ENCODE measurements at places on chromosomes 5 and 9.
A peak's percentile ranks its signal among the peaks of the same experiment; 100 is the strongest.

- DNase-seq = no peak
These were observed 330.0 kb downstream of the EBF1 start for GRCh38 chr5:158769696-158770095.

- no peak for DNase-seq
These were observed 100.2 kb upstream of the CCL21 start for GRCh38 chr9:34810187-34810524.

- no peak for DNase-seq
These were observed 116.6 kb upstream of the MAP3K1 start for GRCh38 chr5:56698463-56699381.

- DNase-seq = no peak
These were observed 1696.0 kb upstream of the CDH9 start for GRCh38 chr5:28734396-28734795.

DNA sequence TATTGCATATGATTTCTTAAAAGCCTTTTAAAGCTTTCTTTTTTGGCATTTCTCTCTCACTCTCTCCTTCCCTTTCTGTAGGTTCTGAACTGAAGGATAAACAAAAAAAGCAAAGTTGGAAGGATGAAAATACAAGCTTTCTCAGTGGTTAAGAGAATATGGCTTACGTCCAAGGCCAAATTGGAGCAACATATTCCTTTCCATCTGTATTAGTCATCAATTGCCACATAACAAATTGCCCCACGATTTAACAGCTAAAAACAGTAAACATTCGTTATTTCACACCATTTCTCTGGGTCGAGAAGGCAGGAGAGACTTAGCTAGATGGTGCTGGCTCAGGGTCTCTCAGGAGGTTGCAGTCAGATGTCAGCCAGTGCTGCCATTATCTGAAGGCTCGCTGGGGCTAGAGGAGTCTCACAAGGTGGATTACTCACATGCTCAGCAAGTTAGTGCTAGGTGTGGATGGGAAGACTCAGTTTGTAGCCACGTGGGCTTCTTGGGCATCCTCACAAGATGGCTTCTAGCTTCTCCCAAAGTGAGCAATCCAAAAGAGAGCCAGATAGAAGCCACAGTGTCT is 2.0 kb upstream of the ROR2 start:
- no peak for DNase-seq

DNA sequence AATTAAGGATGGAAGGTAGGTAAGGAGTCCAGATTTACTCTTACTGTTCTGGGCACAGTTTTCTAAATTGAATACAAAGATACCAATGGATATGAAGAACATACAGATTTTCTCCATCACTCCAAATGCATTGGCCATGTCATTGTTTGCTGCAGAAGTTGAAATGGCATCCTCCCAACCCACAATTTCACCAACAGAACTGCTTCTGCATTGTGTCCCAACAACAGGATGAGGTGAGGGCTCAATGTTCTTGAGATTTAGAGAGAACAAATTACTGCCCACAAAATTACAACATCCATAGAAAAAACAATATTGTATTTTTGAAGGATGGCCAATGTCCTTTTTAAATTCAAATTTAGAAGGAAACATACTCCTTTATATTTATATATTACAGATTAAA is 88.9 kb downstream of the NUDT12 start:
- no peak for DNase-seq

- no peak for DNase-seq
These were observed 6.7 kb downstream of the SLC4A9 start for GRCh38 chr5:140366589-140367255.

- DNase-seq = no peak
These were observed 327.5 kb downstream of the FBXL17 start for GRCh38 chr5:108054349-108054748.

DNA sequence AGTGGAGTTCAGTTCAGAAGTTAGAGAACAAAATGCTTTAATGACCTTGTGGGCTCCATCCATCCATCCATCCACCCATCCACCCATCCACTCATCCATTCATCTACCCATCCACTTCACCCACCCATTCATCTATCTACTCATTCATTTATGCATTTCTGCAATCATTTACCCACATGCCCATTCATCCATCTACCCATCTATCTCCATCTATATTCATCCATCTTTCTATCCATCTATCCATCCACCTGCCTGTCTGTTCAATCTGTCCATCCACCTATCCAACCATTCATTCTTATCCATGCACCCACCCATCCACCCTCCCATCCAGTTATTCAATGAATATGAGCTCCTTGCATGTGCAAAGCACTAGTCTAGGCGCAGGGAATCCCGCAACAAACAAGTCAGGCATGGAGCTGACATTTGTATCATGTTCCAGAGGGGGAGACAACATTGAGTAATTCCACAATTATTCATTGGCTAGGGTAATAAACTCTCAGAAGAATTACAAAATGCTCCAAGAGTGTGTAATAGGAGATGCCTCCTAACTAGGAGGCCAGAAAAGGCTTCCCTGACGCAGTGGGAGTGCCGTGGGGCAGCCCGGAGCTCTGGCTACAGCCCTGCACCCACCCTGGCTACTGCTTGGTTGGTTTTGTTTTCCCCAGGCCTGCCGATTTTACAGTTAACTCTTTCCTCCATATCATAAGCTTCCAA is 211.2 kb downstream of the NXNL2 start:
- DNase-seq = no peak

GRCh38 chr9:110291921-110292557 is 35.7 kb upstream of the TXN start:
- DNase-seq = no peak

DNA sequence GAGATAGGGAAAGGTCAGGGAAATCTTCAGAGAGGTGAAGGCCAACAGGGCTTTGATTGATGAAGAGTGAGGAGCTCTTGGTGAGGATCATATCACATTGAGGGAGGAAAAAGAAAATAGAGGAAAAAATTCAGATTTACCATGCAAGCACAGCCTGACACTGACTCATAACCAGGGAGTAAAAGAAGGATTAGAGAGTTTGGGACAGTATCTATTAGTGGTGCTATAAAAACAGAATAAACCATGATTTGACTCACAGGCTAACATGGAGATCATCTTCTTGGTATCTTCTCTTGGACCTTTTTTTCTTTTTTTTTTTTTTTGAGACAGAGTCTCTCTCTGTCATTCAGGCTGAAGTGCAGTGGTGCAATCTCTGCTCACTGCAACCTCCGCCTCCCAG is 44.4 kb downstream of the MUSK start:
- no peak for DNase-seq

- DNase-seq = no peak
These were observed 37.9 kb upstream of the DPYSL3 start for GRCh38 chr5:147547730-147548129.

- DNase-seq = no peak
These were observed 176.1 kb downstream of the PAM start for GRCh38 chr5:102931085-102931725.

GRCh38 chr5:81268521-81269196 is 32.7 kb upstream of the ZCCHC9 start:
- DNase-seq = no peak

DNA sequence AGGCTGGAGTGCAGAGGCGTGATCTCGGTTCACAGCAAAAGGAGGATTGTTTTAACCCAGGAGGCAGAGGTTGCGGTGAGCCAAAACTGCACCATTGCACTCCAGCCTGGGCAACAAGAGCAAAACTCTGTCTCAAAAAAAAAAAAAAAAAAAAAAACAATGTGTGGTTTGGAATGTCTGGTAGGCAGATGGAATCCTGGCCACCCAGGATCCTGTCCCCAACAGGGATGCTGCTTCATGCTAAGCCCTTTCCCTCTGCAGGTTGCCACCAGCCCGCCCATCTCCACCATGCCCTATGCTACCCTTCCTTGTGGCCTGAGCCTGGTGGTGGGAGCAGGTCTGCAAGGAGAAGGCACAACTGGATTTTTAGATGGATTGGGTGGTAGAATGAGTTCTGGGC is 129.7 kb upstream of the HAND1 start:
- no peak for DNase-seq

DNA sequence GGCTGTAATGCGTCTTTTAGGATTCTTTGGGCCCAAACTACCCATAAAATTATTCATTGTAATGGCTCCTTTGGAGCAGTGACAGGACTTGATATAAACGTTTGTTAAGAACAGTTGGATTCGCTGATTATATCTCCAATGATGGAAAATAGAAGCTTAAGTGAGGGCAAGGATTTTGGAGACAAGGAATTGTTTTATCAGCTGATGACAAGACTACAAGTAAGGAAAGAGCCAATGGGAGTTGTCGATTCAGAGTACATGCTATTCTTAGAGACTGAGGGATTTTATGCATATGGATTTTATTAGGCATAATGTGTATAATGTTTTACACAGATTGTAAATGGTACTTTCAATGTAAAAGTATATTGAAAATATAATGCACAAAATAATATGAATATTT is 425.5 kb upstream of the RIOK2 start:
- DNase-seq = no peak

DNA sequence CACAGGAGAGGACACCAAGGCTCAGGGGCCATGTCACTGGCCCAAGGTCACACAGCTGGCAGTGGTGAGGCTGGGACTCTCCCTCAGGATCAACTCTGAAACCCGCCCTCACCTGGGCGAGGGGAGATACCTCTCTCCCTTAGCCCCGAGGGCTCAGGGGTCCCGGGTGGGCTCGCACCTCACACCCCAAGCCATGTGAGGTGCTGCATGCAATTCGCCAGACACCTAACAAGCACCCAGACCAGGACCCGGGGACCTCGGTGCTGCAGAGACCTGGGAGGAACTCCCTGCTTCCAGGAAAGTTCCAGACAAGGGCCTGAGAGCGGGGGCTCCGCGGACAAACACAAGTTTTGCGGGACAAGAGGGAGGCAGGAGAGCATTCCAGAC is 19.3 kb downstream of the BRD3 start:
- no peak for DNase-seq

- DNase-seq = no peak
These were observed 65.8 kb upstream of the COL5A1 start for GRCh38 chr9:134575901-134576176.

DNA sequence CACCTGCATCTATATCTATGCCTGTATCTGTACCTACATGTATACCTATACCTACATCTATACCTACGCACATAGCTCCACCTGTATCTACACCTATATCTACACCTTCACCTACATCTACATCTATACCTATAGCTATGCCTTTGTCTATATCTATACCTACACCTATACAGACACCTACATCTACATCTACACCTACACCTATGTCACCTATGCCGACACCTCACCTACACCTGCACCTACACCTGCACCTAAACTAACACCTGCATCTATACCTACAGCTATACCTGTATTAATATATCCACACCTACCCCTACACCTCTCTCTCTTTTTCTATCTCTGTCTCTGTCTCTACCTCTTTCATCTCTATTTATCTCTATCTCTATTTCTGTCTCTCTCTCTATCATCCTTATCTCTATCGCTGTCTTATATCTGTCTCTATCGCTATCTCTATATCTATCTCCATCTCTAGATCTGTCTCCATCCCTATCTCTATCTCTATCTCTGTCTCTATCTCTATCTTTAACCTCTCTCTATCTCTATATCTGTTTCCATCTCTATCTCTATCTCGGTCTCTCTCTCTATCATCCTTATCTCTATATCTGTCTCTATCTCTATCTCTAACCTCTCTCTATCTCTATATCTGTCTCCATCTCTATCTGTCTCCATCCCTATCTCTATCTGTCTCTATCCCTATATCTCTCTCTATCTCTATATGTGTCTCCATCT is 37.9 kb downstream of the IRX4 start:
- no peak for DNase-seq

DNA sequence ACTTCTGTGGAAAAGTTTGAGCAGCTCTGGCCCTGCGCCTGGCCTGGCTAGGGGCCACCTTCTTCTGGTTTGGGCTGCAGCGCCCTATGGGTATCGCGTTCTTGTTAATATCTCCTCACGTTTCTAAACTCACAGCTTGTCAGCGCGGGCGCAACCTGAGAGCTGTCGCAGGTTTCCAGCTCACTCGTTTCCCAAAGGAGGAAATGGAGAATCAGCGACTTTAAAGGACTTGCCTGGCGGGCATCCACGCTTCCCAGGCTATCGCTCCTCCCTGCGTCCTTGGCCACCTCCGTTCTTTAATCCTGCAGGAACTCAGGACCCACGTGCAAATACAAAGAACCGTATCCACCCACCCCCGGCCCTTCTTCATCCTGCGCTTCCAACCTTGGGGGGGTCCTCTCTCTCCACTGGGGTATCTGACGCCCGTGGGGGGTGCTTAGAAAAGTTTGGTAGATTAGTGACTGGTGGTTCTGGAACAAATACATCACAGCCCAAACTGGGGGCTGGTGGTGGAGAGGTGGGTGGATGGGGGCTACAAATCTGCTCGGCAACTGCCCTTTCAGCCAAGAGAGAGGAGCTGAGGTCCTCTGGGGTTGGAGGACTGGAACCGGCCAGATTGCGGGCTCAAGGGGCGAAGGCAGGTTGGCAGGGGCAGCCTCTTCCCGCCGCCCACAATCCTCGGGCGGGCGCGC is 578 bp upstream of the PSAT1 start:
- DNase-seq = peak; percentile 36

DNA sequence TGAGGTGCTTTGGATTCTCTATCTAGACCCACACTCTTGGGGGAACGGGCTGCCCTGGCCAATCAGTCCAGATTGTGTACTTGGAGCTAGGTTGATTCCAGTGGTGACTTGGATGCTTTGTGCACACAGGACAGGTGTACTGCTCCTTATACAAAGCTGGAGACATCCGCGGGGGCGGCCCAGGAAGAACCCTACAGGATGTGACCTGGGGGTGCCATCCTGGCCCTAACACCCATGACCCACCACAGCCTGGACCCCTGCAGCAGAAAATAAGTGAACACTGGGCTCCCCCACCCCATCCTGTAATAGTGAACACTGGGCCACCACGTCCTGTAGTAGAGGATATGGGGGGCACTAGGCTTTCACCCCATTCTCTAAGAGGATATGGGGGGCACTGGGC is 12.1 kb upstream of the PLEKHG4B start:
- DNase-seq = no peak

DNA sequence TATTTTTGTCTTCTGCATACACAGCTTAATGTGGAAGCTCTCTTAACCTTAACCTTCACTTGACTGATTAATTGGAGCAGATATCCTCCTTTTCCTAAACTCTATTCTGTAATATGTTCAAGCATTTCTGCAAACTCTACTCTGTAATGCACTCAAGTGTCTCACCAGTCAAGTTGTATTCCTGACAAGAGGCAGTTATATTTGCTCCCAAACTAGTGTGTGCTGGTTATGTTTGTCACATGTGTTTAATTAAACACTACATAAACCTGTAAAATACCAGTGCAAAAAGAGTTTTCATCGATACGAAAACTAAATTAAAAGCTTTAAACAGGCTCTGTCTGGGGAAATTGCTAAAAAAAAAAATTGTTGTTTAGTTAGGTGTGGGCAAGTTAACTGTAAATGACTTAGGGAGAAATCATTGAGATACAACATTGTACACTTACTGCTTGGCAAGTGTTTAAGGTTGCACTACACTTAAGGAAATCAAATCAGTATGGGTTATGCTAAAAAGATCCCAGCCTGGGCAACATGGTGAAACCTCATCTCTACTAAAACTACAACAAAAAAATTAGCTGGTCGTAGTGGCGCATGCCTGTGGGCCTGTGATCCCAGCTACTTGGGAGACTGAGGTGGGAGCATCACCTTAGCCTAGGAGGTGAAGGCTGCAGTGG is 6.7 kb downstream of the FAF2 start:
- no peak for DNase-seq

GRCh38 chr5:150583541-150584225 is 56.8 kb upstream of the SYNPO start:
- no peak for DNase-seq

- DNase-seq = no peak
These were observed 21.0 kb downstream of the DHX29 start for GRCh38 chr5:55286411-55286933.

GRCh38 chr9:14692470-14693250 is 572 bp downstream of the ZDHHC21 start:
- peak; percentile 33 for DNase-seq

- peak; percentile 42 for DNase-seq
These were observed 34.8 kb downstream of the LSM11 start for GRCh38 chr5:157778121-157778805.
